Testis (tissue), 5 donors: ENCODE measurements at places on chromosomes 5 and 9. TPM values are rescaled to one million over a fixed set of nuclear protein-coding genes. Genes with fewer than 3 reads are reported as not detected.

DNA sequence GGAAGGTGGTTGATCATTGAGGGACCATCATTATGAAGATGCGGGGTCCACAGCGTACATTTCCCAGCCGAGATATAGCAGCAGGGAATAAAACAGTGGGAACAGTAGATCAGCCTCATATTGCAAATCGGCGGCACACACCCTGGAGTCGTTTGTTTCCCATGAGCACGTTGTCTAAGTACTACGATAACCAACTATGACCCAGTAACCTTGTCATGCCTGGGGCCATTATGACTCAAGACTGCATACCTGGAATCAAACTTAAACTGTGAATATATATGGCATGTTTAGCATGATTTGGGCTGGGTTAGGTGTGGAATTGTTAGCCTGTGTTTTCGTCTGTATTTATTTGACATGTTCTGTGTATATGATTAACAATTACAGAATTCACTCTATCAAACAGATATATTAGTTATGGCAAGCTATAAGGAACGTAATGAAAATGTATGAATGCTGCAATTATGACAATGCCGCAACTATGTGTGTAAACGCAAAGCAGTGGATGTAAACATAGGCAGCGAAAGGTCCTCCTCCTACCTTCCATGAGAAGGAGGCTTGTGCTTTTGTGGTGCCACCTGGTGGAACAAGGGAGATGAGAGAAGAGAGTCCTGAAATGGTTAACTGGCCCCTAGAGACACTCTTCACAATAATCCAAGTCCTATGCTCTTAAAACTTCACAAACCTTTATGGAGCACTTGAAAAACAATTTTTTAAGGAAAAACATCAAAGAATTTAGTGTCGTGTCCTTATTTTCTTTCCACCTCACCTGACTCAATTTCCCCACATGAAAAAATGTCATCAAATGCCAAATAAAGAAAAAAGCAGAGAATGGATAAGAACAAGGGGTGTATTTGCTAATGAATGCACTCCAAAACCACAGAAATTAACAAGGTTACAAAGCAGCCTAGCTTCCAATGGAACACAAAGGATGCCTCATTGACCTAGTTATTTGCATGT, 47.1 kb downstream of the SEMA5A start:
- DNase-seq = no peak

- no peak for DNase-seq
Measured at GRCh38 chr5:142387024-142387682, 62.3 kb upstream of the SPRY4 start.

The SPEF2 gene
- 15.9 TPM for polyA plus RNA-seq

GRCh38 chr9:14159440-14160216, 154.3 kb downstream of the NFIB start:
- no peak for DNase-seq

DNA sequence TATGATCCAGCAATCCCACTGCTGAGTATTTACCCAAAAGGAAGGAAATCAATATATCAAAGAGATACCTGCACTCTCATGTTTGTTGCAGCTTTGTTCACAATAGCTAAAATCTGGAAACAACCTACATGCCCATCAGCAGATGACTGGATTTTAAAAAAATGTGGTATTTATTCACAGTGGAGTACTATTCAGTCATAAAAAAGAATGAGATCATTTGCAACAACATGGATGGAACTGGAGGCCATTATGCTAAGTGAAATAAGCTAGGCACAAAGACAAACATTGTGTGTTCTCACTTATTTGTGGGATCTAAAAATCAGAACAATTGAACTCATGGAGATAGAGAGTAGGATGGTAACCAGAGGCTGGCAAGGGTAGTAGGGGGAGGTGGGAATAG, 33.1 kb downstream of the CYSTM1 start:
- no peak for DNase-seq

- peak; percentile 4 for DNase-seq
Measured at GRCh38 chr5:132485641-132486317, 4.8 kb downstream of the IRF1 start.

- DNase-seq = no peak
Measured at GRCh38 chr5:77444356-77444755, 47.8 kb downstream of the WDR41 start.

The CTSV gene
- polyA plus RNA-seq = 96.6 TPM

GRCh38 chr5:134141331-134142050, 27.0 kb downstream of the TCF7 start:
- peak; percentile 13 for DNase-seq

DNA sequence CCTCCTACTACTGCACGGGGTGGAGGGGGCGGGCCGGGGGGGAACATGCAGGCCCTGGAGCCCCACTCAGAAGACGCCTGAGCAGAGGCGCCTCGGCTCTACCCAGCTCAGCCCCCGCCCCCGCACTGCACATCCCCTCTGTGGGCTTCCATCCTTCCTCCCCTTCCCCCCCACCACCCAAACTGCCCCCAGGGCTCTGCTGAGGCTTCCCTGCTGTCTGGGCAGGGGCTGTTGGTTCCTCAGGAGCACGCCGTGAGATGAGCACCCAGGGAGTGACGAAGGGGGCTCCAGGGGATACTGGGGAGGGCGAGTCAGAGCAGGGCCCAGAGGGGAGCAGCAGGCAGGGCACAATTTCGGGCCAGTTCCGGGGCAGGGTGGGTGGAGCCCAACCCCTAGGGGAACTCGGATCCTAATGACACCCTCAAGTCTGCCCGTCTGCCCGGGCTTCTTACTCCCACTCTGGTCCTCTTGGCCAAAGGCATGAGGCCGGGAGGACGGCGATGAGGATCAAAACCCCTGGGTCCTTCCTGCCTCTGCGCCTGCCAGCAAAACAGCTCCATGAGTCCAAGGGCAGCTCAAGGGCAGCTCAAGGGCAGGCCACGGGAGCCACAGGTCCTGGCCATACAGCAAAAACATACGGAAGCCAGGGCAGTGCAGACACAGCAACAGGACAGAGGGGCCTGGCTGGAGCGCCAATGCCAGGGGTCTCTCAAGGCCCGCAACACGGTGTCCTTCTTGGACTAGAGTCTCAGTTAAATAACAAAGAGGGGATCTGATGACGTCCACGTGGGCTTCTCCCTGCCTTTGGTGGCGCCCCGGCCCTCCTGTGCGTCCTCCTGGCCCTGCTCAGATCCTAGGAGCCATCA, 200.9 kb downstream of the AUH start:
- no peak for DNase-seq

DNA sequence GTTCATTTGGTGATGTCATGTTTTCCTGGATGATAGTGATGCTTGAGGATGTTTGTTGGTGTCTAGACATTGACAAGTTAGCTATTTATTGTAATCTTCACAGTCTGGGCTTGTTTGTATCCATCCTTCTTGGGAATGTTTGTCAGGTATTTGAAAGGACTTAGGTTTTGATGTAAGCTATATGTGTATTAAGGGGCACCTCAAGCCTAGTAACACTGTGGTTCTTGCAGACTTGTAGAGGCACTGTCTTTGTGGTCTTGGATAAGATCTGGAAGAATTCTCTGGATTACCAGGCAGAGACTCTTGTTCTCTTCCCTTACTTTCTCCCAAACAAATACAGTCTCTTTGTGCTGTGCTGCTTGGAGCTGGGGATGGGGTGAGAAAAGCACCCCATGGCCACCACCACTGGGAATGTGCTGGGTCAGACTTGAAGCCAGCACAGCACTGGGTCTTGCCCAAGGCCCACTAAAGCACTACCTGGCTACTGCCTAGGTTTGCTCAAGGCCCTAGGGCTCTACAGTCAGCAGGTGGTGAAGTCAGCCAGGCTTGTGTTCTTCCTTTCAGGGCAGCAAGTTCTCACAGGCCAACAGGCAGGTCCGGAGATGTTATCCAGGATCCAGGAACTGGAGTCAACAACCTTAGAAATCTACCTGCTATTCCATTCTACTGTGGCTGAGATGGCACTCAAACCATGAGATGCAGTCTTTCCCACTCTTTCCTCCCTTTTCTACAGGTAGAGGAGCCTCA, 49.3 kb upstream of the GNA14 start:
- DNase-seq = no peak

DNA sequence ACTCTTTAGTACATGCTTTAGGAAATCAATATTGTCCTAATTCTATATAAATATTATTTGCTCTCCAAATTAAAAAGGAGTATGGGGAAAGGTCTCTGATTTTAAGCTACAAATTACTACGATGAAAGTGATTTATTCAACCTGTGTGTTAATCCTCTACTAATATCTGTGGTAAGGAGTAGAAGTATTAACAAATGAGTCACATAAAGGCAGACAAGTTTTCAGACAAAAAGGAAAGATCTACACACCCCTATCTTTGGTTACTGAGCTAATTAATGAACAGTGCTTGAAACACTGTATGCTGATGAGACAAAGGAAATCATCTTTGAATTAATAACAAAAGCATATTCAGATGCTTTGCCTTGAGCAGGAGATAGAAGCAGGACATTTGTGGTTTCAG, 15.9 kb downstream of the LOX start:
- no peak for DNase-seq
